ENCODE measurements at places on chromosomes 16 and 17.

DNA sequence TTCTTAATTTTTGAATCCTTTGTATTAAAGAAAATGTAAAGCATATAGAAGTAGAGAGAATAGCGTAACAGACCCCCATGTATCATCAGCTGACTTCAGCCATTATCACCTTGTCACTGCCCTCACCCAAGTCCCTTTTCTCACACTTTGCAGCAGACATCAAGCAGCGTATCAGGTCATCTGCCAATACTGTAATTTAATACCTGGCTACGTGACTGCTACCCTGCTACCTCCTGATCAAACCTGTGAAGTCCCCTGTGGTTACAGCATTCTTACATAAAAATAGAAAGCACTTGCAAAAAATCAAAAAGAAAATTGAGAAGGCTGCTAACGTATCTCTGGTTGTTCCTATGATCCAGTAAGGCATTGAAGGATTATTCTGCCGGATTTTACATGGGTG is 96.4 kb downstream of the PLCG2 start:
- no peak for DNase-seq

GRCh38 chr17:9226794-9227135 is 205.5 kb downstream of the NTN1 start:
- DNase-seq: no peak

GRCh38 chr16:50644729-50645128 is 36.4 kb downstream of the SNX20 start:
- DNase-seq: no peak

- DNase-seq: no peak
Observed at GRCh38 chr17:44307387-44308186, 814 bp upstream of the RUNDC3A start.

DNA sequence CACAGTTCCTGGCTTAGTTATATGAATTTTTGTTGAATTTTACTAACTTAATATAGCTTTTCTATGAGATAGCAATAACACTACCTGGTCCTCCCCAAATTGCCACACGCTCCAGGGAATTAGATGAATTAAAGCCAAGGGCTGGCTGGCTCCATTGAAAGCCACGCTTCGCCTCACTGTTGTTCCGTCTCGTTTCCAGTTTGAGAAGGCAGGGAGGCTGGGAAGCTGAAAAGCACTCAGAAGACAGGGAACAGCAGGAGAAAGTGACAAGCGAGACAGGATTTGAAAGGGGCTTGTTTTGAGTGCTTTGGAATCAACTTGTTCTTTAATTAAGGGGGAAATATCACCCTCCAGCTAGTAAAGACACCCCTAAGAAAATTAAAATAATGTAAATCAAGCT is 425.3 kb downstream of the CA10 start:
- DNase-seq: no peak

- no peak for DNase-seq
Observed at GRCh38 chr17:61219460-61219859, 180.2 kb upstream of the TBX2 start.

GRCh38 chr17:81250286-81251093 is 11.4 kb downstream of the NDUFAF8 start:
- no peak for DNase-seq

DNA sequence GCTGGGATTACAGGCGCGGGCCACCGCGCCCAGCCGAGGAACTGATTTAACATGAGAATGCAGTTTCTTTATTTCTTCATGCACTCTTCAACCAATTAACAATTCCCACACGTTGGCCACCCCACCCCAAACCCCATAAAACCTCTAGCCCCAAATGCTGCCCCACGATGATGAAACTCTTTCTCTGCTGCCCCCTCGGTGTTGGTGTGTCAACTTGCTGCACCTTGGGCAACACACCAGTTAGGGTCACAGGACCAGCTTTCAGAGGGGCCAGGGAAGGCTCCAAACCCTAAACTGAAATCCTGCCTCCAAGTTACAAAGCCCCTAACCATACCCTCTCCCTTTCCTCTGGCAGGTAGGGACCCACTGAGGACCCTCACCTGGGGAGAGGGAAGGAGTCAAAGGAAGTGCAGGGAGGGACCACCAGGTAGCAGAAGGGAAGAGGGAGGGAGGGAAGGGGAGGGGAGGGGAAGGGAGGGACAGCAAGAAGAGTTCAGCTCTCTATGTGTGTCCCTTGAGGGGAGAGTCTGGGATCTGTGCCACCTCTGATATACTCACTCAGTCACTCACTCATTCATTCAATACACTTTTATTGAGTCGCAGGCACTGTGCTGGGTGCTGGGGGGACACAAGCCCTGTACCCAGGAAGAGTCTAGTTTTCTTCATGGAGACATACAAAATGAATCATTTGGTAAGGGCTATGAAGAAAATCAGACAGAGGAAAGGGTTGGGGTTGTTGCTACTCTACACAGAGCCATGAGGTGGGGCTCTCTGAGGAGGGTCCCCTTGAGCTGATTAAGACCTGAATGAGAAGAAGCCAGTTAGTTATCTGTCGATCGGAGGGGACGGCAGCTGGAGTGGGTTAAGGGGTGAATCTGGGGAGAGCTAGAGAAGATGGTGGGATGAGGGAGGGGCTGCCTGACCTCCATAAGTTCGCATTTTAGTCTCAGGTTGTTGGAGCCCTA is 3.9 kb downstream of the PLXDC1 start:
- no peak for DNase-seq

DNA sequence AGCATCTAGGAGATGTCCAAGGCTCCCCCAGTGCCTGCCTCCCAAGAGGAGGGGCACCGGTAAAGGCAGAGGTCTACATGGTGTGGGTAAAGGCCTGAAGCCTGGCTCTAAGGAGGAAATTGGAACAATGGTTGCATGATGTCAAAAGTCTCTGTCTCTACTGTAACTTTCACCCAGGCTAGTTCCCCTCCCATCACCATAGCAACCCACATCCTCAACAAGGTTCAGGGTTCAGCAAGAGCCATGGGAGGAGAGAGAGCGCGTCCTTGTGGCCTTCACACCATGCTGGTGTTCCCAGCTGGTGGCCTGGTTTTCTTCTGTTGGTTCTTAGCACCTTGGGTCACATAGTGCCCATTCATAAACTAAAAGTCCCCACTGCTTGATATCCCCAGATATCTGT is 196.7 kb upstream of the CDH5 start:
- DNase-seq: no peak

DNA sequence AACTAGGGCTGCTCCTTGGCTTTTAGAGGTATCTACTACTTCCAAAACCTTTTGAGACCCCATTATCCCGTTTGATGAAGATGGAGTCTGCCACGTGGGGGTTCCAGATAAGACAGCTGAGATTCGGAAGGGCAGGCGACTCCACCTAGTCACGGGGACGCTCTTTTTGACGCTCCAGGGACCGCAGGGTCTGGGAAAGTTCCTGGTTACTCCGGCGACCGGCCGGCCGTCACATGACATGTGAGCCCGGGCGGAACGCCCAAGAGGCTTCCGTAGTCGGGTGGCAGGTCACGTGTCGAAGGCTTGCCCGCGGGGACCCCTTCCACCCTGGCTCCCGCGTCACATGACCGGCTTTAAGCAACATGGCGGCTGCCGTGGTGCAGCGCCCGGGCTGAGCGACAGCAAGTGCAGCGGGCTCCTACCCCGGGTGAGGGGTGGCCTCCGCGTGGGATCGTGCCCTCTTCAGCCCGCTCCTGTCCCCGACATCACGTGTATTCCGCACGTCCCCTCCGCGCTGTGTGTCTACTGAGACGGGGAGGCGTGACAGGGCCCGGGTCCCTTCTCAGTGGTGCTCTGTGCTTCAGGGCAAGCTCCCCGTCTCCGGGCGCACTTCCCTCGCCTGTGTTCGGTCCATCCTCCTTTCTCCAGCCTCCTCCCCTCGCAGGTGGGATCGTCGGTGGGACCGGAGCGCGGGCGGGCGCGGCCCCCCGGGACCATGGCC is at the start of gene SPNS1:
SPNS1 (plus strand) TSS at position 342 of the 721 bp plus-strand sequence; CDS start at position 716, 374 bp downstream.
- DNase-seq: peak; percentile 94

- no peak for DNase-seq
Observed at GRCh38 chr17:64786337-64786736, 124.2 kb upstream of the SMURF2 start.

DNA sequence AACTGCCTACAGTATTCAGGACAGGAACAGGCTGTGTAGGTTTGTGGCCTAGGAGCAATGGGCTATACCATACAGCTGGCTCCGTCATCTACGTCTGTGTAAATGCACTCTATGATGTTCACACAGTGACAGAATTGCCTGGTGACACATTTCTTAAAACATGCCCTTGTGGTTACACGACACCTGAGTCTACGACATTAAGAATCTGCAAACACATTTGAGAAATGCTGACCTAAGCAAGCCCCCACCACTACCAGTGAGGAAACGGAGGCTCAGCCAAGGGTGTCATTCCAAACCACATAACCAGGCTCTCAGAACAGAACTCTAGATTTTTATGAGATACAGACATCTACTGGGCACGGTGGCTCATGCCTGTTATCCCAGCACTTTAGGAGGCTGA is 23.5 kb downstream of the USP36 start:
- DNase-seq: no peak

DNA sequence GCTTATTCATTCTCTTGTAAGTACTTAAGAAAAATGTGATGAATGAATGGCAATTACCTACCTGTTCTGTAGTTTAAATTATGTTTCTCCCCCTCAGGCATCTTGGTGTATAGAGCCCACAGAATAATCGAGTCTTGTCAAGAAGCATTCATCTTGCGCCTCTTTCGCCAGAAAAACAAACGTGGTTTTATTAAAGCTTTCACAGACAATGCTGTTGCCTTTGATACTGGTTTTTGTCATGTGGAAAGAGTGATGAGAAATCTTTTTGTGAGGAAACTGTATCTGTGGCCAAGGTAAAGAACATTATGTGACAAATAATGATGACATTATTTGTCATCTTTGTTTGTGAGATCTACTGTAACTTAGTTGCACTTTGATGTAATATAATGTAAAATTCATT is 6.5 kb downstream of the ERCC4 start:
- no peak for DNase-seq

DNA sequence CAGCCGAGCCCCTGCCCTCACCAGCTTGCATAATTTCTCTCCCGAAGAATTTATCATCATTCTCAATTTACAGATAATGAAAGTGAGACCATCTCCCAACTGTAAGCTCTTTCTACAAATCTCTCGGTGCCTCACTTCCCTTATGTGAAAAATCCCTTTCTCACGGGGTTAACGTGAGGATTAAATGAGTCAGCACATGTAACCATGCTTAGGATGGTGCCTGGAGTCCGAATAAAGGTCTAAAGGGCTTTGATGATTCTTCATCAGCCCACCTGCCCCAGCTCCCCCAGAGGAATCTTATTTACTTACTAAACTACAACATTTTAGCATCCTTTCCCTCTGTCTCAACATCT is 24.8 kb upstream of the PIK3R6 start:
- DNase-seq: no peak

GRCh38 chr17:70525961-70526360 is 356.6 kb downstream of the KCNJ2 start:
- no peak for DNase-seq

DNA sequence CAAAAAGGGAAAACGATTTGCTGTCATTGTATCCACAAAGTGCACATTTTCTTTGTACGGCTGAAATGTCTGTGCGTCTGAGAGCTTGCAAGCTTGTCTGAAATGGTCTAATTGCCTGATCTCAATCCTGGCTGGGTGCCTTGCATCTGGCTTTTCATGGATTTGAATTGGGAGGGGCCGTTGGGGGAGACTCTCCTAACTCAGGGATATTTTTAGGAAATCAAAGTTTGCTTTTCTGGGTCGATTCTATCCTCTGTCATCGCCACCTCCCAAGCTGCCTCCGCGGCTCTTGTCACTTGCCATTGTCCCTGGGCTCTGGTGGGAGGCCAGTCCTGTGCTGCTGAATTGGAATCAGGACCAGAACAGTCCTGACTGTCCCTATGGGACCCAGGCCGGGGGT is 33.3 kb upstream of the MGAT5B start:
- no peak for DNase-seq

DNA sequence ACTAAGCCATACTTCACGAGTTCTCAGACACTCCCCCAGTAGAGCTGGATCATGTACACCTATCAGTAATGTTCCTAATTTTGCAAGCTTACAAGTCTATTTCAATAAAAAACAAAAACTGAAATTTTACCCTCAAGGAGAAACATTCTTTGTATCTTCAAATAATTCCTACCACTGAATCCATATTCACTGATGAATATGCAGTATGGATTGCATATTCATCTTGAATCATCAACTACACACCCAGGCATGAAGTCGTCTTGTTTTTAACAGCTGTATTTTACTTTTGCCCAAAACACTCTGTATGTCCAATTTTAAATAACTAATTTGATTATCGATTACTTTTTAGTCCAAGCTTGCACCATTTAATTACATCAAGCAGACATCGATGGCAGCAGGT is 31.8 kb downstream of the ZDHHC7 start:
- DNase-seq: no peak

- no peak for DNase-seq
Observed at GRCh38 chr16:76441876-76442275, 164.7 kb downstream of the CNTNAP4 start.

DNA sequence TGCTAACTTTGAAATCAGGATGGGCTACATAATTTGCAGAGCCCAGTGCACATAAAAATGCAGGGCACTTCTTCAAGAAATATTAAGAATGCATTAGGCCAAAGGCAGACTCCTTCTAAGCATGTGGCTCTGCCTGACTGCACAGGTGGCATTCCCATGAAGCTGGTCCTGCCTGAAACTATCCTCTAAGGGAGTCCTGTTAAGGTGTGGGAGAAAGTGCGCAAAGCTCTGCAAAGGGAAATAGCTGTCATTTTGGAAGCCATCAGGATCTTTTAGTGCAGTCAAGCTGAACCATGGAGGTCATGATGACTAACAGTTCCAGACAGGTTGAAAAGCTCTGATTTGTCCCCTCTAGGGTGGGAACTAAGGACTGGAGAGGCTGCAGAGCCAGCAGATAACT is 41.9 kb upstream of the CRHR1 start:
- DNase-seq: no peak

- DNase-seq: no peak
Observed at GRCh38 chr17:9519583-9520272, 55.9 kb downstream of the STX8 start.

DNA sequence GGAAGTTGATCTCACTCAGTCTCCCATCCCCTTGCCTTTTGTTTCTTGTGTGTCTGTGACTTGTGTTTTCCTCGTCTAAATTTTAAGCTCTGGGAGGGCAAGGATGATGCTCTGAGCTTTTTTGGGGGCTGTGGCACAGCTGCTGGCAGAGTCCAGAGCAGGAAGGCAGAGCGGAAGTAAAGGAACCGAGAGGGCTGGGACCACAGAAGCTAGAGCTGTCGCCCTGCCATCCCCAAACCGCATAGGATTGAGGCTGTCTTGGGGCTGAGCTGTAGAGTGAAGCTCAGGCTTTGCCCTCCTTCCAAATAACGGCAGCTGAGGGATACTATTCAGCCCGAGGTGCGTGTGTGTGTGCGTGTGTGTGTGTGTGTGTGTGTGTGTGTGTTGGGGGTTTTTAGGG is 3.8 kb upstream of the DNAH2 start:
- no peak for DNase-seq
